ENCODE measurements at places on chromosomes 2 and 18. TPM values are rescaled to one million over a fixed set of nuclear protein-coding genes. Genes with fewer than 3 reads are reported as not detected.

DNA sequence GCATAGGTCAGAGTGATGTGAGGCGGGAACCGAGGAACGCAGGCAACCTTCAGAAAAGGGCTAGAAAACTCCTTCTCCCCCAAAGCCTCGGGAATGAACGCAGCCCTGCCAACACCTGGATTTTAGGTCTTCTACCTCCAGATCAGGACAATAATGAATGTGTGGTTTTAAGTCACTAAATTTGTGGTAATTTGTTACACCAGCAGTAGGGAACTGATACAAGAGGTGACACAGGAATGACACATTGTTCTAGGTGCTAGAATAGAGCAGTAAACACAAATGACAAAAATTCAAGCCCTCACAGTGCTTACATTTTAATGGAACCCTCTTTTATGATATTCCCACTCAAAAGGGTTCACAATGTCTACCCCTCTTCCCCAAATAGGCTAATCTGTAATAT is 39.2 kb upstream of the EML4 start:
- no peak for DNase-seq

DNA sequence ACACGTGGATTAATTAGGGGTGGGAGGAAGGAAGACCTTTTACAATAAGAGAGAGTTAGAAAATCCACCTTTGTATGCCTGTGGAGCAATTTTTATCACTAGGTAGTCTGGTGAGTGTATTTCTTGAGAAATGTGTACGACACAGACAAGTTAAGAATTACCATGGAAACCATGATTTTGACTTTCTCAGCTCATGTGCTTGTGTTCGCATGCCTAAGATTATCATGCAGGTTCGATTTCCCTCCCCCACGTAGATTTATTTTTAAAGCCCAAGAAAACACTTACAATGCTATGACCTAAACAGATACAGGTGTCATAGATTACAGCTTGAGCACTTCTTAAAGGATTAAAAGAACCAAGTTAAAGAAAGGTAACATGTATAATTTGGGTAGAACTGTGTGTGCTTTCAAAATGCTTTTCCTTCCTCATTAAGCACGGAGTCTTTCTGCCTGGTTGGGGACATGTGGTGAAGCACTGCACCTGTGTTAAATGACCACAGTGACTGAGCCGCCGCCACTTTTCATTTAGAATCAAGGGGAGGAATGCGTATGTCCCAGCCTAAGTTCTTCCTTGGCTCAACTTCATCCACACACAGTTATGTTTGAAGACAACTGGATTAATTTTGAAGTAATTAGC is 16.6 kb downstream of the SERTAD2 start:
- no peak for DNase-seq

DNA sequence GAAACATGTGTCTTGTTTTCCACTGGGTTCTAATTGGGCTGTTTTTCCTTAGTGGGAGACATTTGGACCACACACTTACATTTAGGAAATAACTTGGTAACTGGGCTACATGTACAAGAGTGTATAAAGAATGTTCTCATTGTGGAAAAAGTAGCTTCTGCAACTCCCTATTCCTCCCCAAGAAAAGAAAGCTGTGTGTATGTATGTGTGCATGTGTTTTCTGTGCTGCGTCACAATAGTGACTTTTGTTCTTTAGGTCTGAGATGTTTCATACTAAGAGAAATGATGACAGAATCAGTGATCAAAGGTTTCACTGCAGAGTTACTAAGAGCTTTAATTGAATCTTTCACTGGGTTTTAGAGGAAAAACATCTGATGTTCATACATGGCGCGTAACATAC is 82.7 kb downstream of the TANC1 start:
- DNase-seq: no peak

GRCh38 chr2:234454433-234454832 is 42.4 kb downstream of the ARL4C start:
- no peak for DNase-seq

DNA sequence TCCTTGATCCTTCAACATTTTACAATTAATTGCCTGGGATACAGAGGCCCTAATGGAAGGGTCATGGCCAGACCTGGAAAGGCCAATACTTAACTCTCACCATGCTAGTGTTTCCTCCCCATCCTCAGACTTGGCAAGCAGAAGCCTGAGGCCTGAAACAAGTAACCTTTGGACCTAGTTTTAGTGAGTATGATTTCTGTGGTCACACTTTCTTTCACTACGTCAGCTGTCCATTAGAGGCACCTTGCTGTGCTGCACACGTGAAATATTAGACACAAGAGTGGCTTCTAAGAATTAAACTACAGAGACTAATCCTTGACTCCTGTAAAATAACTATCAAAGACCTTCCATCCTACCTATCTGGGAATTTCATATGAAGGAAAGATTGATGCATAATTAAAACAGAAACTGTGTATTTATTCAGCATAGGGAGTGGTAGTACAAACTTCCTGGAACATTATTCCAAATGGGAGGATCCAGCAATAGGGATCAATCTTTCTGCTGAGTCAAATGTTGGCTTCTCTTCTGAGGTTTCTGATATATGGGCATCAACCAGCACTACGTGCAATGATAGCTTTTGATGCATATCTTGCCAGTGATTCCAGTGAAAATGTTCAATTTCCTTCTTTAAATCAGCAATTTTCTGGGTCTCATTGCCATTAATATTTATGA is 249.7 kb downstream of the IKZF2 start:
- DNase-seq: no peak

- DNase-seq: no peak
These were observed 115.1 kb downstream of the CMPK2 start for GRCh38 chr2:6750411-6751158.

- no peak for DNase-seq
These were observed 113.4 kb downstream of the ZBTB7C start for GRCh38 chr18:48295586-48296311.

DNA sequence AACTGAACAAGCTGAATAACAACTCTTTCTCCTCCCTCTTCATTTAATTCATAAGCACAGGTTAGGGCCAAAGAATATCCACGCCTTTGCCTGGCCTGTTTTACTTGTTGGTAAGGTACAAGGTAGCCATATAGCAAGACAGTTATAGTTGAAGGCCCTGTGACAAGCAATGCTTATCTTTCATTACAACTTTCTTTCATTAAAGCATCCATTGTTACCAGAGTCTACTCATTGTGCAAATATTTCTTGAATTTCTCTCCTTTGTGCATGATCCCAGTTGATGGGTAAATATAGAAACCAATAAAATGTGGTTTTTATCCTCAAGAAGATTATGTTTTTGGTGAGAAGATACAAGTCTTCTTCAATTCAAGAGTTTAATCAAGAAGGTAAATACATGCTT is 140.2 kb downstream of the UBE2E3 start:
- DNase-seq: no peak

The DAPL1 gene
- total RNA-seq: not detected

The IL1B gene
- 0.37 TPM for total RNA-seq

The TMEFF2 gene
- not detected for total RNA-seq

The ZC3H6 gene
- 15.3 TPM for total RNA-seq

The FAM124B gene
- 0.87 TPM for total RNA-seq

The SCYGR8 gene
- total RNA-seq: not detected

The RNF152 gene
- total RNA-seq: 0.05 TPM
